ENCODE measurements at places on chromosomes 4 and X. TPM values are rescaled to one million over a fixed set of nuclear protein-coding genes. Genes with fewer than 3 reads are reported as not detected.

Gene DMP1
- not detected for total RNA-seq

Gene PRRG1
- total RNA-seq: 14.4 TPM

Gene PPARGC1A
- 0.42 TPM for total RNA-seq

Gene SLC26A1
- total RNA-seq: not detected

Gene GYPE
- not detected for total RNA-seq

Gene PGK1
- 534 TPM for total RNA-seq

Gene HHIP
- total RNA-seq: 0.56 TPM

Gene TRIM60
- not detected for total RNA-seq

Gene POU3F4
- not detected for total RNA-seq

Gene FAM114A1
- total RNA-seq: 63.2 TPM
